ENCODE measurements at places on chromosomes 12 and 14.

DNA sequence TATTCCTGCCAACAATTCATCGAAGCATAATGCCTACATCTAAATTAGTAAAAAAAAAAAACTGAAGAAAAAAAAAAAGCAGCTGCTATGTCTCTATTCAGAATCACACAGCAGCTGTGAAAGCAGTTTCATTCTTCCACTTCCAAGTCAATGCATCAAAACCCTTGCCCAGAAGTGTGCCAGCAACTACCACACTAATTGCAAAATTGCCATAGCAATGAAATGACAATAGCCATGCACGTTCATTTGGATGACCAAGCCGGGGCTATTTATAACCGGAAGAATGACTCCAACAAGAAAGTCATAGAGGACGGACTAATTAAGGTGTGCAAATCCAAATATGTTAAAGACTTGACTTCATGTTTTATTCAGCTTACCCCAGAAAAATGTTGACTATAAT lies 42.5 kb downstream of the SLC2A13 start:
- DNase-seq: no peak

GRCh38 chr12:6691473-6691872 lies 2.3 kb upstream of the ZNF384 start:
- DNase-seq: no peak

DNA sequence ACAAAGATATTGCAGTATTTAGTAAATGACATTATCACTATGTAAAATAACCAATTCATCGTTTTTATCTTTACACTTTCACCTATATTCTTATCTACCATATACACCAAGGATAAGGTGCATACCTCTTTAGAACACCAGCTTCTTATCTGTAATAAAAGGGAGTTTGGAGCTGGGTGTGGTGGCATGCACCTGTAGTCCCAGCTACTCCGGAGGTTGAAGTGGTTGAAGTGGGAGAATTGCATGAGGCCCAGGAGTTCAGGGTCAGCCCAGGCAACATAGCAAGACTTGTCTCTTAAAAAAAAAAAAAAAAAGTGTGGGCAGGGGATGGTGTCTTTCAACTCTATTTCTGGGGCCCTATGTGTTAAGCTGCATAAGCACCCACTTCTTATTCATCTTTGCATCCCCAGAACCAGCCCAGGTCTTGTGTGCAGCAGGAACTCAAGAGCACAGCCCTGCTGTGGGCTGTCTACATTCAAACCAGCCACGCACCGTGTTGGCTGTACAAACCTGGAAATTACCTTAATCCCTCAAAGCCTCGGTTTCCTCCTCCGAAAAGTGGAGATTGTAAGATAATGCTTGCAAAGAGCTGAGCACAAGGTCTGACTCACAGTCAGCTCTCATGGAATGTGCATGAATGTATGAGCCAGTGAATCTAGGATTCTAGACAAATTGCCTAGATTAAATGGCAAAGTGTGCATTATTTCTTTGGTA lies 256.6 kb upstream of the FOXN3 start:
- DNase-seq: no peak

DNA sequence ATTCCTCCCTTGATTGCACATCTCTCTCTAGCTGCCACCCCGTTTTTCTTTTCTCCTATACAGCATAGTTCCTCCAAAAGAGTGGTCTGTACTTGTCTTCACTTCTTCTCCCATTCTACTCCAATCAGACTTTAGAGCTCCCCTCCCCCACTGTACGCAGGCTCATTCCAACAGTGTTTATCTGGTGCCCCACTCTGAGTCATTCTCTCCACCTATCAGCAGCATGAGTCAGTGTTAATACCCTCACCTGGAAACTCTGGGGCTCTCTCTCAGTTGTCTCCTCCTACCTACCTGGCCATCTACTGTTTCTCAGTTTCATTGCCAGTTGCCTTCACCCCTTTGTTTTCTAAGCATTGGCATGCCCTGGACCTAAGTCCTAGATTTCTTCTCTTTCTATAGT lies 175.1 kb upstream of the ARHGAP5 start:
- no peak for DNase-seq

GRCh38 chr12:72053604-72054003 lies 115.0 kb downstream of the TPH2 start:
- no peak for DNase-seq

DNA sequence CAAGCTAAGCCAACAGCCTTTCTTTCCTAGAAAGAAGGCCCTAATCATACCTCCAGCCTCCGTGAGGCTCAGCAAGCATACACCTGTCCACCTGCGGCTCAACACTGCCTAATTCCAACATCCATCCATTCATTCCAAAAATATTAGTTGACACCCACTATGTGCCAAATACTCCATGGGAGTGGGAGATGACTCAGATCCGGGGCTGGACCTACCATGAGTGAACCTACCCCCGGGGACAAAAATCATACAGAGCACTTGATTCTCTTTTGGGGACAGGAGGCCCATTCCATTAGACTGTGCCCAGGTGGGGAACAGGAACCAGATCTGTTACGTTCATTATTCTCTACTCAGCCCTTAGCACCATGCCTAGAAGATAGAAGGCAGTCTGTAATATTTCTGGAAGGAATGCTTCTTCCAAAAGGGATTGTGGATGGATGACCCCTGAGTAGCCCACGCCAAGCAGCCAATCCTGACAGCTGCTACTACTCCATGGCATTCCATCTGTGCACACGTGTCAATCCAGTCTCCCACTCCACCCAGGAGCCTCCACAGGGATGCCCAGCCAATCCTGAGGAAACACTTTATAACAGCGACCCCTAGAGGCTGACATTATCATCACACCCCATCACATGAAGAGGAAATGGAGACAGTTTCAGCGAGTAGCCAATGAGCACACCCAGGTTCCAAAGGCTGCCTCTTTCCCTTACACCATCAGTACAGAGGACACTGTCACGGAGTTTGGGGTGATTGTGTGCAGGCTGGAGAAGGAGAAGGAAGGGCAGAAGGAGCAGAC lies 170.7 kb downstream of the ESRRB start:
- DNase-seq: peak; percentile 51

- DNase-seq: no peak
Observed at GRCh38 chr14:33650430-33650829, 300.4 kb downstream of the EGLN3 start.

DNA sequence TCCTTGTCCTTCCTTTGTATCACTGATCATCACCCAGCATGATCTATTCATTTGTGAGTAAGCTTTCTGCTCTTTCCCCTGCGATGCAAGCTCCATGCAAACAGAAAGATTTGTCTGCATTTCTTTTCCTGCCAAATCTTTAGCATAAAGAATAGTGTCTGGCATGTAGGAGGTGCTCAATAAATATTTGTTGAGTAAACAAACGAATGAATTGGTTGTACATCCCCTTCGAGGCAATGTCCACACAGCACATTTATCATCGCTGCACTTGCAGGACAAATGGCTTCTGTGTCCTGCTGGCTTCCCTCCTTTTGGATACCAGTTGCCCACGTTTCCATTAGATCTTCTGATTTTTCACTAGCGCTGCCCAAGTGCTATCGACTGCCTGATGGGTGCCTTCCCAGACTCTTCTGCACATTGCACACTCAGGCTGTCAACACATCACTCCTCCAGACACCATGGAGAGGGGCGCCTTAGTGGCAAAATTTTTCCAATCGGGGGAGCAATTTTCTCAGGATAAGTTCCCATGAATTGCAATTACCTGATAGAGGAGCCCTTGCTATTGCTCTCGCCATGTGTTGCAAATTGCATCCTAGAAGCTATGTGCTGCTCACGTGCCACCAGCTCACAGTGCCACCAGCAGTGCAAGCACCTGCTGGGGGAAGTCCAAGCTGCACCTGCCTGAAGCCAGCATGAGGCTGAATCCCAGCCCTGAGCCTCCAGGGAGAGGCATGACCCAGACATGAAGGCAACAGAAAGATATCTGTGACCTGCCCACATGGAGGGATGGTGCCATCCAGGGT lies 206.6 kb downstream of the KIF26A start:
- no peak for DNase-seq

- no peak for DNase-seq
Observed at GRCh38 chr14:32450919-32451675, 122.0 kb downstream of the AKAP6 start.

GRCh38 chr12:108040947-108041346 lies 88.1 kb upstream of the WSCD2 start:
- no peak for DNase-seq

GRCh38 chr14:54355698-54356097 lies 41.1 kb upstream of the CDKN3 start:
- no peak for DNase-seq

- peak; percentile 56 for DNase-seq
Observed at GRCh38 chr14:58947814-58948445, 240.5 kb upstream of the DAAM1 start.

DNA sequence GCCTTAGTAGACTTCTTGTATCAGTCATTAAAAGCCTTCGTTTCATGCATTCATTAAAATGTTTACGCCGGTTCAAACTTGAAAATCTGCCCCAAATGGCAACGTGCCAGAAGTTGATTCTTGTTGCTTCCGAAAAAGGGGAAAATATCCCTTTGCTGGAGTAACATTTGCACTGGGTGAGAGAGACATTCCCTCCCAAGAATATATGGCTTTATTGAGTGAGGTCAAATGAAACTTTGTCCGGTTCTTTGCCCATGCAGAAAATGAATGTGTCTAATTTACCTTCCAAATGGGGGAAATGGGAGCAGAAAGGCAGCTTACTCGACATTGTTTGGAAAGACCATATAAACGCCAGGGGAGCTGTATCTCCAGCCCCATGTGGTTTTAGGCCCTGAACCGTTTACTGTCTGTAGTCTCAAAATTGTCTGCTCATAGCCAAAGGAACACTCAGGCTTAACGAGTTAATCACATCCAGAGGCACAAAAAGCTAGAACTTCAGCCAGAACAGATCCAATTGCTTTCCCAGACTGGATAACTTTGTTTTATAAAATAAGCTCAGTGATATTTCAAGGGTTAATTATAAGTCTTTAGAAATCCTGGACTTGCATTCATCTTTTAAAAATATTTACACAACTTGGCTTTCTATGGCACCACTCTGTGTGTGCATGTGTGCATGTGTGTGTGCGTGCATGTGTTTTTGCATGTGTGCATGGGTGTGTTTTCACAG lies 2.9 kb upstream of the EMP1 start:
- DNase-seq: no peak

GRCh38 chr12:49529414-49529813 lies 9.4 kb upstream of the KCNH3 start:
- DNase-seq: no peak

DNA sequence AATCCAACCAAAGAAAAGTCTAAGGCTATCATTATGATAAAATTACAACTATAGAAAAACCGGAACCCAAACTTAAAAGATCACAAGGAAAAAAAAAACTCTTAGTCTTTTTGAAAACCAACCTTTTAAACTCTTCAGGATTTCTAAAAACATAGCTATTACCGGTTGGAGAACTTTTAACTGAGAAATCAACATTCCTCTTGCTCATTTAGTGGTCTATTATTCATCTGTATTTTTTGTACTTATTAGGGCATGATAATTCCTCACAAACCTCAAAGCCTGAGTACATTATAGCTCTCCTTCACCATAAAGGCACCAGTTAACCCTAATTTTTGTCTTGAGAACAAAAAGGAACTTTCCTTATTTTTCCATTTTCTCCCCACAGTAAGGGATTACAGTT lies 10.4 kb downstream of the LUM start:
- no peak for DNase-seq

DNA sequence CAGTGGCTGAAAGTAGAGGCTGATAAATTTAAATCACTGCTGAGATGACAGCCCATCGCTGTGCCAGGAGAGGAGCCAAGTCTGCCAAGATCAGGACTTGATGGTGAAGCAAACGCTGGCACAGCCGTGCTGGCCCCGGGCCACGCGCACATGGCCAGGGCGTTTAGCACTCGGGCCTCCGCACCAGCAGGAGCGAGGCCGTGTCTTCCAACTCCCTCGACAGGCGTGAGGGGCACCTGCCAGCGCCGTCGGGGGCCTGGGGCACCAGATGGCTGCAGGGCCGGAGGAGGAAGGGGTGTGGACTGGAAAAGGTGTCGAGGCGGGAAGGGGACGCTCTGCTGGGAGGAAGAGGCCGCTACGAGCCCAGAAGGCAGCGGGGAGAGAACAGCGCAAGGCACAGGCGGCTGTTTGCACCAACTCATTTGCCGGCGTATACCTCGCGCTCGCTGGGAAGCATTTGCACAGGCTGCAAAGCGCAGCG lies 29.5 kb downstream of the RIMBP2 start:
- no peak for DNase-seq

DNA sequence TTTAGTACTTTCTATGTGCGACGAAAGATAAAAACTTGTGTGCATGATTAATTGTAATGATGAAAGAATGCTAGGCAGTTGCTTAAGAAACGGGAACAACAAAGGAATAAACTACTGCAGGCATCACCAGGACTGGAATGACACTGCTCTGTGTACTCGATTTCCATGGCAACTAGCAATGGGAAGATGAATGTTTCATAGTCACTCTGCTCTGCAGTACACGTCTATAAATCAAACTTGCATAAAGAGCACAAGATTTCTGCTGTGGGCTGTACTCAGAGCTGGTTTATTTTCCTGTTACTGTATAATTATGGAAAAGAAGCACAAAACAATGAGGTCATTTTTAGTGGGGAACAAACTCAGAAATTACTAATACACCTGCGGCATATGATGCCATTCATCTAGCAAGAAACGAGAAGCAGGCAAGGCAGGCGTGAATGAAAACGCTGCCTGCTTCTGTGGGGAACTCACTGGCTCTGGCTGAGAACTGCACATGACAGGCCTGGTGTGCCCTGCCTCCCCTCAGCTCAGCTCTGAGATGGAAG lies 41.8 kb downstream of the EFCAB11 start:
- DNase-seq: no peak

- DNase-seq: no peak
Observed at GRCh38 chr12:27480016-27480415, 33.5 kb downstream of the SMCO2 start.

GRCh38 chr12:48182631-48183030 lies 813 bp upstream of the CCDC184 start:
- no peak for DNase-seq

- DNase-seq: no peak
Observed at GRCh38 chr14:19823765-19824164, 20.2 kb downstream of the OR4N2 start.

GRCh38 chr12:76864791-76865400 lies 13.9 kb downstream of the CSRP2 start:
- no peak for DNase-seq

DNA sequence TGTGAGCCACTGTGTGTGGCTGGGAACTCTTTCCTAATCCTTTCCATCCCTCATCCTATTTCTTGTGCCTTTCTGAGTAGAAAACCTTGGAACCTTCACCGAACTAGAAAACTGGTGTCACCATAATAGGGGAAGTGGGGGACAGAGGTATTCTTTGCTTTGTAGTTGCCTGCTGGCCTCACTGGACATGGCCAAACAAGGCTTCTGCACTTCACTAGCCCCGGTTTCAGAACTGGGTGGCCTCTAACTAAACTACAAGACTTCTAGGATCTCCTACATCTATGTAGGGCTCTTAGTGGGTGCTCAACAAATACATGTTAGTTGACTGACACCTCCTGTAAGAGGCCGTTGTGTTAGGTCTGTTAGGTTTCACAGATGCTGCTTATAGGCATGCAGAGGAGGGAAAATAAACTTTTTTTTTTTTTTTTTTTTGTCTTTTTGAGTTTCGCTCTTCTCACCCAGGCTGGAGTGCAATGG lies 597 bp upstream of the CIROP start:
- no peak for DNase-seq

Measured in glutamatergic neuron (in vitro differentiated cells).